ENCODE measurements at places on chromosomes 7 and 10.

DNA sequence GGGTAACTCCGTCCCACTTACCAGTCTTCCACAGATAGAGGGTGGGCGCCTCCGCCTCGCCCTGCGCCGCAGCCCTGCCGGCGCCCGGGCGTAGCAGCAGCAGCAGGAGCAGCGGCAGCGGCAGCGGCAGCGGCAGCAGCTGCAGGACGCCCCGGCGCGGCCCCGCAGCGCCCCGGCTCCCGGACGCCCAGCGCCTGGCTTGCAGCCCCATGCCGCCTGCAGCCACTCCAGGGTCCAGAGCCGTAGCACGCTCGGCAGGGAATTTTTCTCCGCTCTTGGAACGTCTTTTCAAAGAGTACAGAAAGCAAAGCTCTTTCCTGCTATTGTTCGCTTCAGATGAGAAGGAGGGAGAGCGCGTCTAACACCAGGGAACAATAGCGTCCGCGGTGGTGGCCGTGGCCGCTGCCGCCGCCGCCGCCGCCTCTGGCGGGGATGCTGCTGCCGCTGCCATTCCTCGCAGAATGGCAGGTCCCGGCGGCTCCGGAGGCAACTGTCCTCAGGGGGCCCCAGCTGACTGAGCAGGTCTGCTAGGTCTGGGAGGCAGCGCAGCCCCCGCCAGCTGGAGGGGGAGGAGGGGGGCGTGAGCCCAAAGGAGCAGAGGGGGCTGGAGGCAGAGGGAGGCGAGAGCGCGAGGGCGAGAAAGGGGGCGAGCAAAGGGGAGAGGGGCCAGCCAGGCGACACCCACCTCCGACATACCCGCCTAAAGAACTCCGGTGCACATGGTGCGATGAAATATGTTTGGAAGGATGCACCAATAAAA is at the start of gene THSD7A:
TSS of gene THSD7A (minus strand) at position 463 of the 760 bp plus-strand sequence. CDS start at position 211, 252 bp downstream.
- no peak for DNase-seq

DNA sequence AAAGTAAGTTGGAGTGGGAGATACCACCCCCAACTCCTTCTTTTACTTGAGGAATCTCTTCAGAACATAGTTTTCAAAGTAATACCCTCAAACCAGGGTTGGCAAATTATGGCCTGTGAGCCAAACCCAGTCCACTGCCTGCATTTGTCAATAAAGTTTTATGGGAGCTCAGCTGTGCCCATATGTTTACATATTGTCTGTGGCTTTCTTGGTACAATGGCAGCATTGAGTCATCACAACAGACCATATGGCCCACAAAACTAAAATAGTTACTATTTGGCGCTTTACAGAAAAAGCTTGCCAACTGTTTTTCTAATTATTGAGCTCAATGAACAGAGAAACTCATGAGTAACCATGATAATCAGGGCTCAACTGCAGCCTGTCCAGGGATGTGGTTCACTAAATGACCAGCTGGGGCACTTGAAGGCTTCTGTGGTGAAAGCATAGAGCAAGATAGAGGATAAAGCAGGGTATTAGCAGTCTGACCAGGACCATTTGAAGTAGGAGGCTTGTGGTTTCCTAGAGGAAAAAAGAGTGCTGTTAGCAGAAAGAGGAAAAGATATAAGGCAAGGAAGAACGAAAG is 196.0 kb upstream of the GRB10 start:
- no peak for DNase-seq

GRCh38 chr7:7673240-7673550 is 32.6 kb downstream of the UMAD1 start:
- no peak for DNase-seq

DNA sequence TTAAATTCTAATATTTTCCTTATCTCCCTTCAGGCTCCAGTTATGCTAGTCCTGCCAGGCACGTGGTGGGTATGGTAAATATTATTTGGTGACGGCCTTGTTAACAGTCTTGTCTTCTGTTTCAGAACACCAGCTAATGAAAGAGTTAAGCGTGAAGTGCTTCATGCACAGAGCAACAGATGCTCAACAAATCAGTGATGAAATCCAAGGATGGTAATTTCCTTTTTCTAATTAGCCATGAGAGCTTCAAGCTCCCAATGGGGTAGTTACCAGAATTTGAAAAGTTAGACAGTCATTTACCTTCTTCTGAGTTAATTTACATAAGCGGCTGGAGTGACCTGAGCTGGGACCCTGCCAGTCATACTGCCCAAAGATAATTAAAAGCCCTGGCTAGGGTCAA is 1.9 kb upstream of the OTUD1 start:
- DNase-seq, result no peak

DNA sequence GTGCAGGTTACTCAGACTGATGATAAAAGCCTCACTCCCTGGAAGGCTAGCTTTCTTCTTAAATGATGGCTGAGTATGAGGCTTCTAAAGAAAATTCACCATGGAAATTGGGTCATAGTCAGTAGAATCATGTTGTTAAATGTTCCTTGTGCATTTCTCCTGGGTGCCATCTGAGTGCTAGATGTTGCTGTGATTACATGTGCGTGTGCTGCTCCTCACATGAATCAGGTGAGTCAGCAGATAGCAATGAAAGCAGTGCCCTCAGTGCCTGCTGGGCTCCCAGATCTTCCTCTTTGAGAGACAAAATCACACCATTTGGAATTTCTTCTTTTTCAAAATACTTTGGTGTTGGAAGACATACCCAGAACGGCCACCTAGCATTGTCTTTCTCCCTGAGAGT is 331.7 kb downstream of the XPNPEP1 start:
- DNase-seq, result no peak

- no peak for DNase-seq
Observed at GRCh38 chr10:124074501-124075109, 18.8 kb downstream of the CHST15 start.

- DNase-seq, result no peak
Observed at GRCh38 chr7:47649919-47650318, 68.0 kb upstream of the TNS3 start.

- no peak for DNase-seq
Observed at GRCh38 chr7:143426479-143427142, 16.6 kb upstream of the TAS2R60 start.

- DNase-seq, result no peak
Observed at GRCh38 chr10:43340619-43341018, 30.8 kb upstream of the FXYD4 start.

- DNase-seq, result no peak
Observed at GRCh38 chr7:92794831-92795230, 41.5 kb downstream of the CDK6 start.

DNA sequence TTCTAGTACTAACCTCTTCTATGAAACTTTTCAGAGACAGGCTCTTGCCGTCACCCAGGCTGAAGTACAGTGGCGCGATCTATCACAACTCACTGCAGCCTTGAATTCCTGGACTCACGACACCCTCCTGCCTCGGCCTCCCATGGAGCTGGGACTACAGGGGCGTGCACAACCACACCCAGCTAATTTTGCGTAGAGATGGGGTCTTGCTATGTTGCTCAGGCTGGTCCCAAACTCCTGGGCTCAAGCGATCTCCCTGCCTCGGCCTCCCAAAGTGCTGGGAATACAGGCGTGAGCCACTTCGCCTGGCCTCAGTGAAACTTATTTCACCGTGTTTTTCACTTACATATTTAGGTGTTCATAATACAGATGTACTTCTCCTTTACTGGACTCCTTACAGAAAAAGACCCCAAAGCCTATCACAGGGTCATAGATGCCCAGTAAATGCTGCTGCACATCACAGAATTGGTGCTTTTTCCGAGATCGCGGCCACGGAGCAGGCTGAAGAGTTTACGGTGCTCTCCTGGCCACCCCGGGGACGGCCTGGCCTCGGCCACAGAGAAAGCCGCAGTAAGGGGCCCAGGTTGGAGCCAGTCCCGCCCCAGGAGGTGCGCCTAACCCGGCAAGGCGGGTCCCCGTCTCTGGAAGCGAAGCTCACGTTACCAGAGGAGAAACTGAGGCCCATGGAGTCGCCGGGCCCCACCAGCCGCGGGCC is 595 bp downstream of the TBL2 start:
- no peak for DNase-seq

GRCh38 chr10:11114269-11114668 is 96.6 kb downstream of the CELF2 start:
- no peak for DNase-seq

DNA sequence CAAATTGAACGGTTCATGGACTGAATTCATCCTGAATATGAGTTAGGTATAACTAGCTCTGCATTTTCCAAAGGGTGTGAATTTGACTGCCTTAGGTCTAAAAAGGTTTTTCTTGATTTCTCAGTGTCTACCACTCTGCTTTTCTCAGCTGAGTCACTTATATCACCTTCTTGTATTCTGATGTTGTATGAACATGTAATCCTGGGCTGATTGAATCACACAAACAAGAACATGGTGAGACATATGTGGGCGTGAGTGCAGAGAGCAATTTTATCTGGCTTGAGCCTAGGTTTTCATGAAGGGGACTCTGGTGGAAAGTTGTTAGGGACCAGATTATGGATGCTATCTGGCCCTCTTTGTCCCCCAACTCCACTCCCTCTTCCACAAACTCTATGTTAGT is 239.8 kb downstream of the SUGCT start:
- DNase-seq, result no peak
